Activated CD4-positive, alpha-beta T cell treated with anti-CD3 and anti-CD28 coated beads, Interleukin-2, amount 50 U/mL, for 1 hour (primary cell): ENCODE measurements at places on chromosomes 11 and 22.
A peak's percentile ranks its signal among the peaks of the same experiment; 100 is the strongest.

- no peak for DNase-seq
Observed at GRCh38 chr11:57414612-57415212, 12.2 kb downstream of the SLC43A3 start.

DNA sequence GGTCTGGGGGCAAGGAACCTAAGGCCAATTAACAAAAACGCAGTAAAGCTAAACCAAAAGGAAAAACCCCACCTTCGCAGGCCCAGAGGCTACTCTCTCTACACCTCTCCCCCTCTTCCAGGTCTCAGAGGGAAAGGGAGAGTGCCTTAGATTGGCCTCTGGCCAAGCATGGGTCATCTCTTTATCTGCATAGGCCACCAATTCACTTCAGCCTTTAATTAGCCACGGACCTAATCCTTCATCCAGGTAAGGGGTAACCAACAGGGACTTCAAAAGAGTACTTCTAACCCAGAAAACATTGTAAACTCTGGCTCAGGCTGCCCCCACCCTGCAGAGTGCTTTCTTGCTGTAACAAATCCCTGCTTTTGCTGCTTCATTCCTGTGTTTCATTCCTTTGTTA lies 9.4 kb downstream of the VSTM5 start:
- no peak for DNase-seq

DNA sequence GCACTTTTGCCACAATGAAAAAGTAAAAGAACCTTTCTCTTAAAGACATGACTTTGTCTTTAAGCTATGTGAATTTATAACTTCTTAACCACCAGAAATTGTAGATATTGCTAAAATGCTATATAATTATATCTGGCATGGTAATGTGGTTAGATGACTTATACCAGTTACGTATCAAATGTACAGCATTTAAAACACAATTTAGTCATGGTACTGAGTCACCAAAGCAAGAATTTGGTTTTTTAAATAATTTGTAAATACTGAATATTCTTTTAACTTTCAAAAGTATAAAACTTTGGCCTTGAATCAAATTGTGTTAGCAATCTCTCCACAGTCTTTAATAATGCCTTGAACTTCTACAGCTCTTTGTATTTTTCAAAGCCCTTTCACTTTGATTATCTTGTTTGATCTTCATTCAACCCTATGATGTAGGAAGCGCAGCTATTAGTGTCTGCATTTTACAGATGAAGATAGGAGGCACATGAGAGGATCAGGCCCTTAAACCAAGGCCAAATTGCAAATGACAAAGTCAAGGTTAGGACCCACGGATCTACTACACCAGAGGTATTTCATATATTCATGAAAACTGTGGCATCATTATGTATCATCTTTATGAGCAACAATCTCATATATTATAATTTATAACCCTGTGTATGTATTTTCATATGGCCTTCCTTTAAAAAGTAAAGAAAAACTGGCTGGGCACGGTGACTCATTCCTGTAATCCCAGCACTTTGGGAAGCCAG lies 4.4 kb upstream of the SYTL2 start:
- DNase-seq: no peak

DNA sequence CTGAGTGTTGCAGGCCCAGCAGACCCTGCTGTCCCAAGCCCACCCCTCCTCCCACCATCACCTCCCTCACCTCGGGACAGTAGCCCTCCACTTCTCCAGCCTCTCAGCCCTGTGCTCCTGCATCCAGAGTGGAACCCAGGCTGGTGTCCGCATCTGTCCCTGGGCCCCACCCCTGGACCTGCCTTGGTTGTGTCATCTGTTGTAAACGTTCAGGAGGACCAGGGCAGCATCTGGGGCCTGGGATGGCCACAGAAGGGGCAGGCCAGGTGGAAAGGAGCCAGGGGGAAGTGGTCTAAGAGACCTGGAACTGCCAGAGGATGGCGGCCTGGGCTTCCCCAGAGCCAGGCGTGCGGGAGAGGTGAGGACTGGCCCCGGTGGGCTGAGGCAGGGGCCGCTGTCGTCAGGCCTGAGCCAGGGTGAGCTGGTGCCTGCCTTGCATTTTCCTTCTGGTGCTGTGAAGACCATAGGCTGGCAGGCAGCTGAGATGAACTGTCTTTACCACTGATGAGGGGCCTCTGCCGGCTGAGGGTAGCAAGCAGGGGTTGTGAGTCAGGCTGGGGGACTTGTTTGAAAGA lies 26.1 kb upstream of the MGAT3 start:
- no peak for DNase-seq

- no peak for DNase-seq
Observed at GRCh38 chr11:19225581-19225980, 15.2 kb downstream of the E2F8 start.

DNA sequence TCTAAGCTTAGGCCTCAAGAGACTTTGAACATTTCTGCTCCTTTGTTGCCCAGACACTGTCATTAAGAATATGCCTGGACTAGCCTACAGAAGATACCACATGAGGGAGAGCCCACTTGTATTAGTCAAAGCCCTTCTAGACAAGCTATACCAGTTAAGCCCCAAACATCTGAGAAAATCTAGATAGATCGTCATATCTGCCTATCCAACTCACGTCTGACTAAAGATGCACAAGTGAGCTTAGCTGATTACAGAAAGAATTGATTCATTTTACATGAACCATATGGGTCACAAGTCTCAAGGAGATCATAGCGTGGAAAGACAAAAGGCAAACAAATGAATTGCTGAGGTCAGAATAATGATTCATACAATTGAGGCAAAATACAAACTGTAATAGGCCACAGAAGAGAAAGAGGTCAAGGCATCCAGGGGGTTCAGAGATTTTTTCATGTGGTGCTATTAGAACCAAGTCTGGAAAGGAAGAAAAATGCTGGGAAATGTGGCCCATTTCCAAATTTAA lies 1155.5 kb upstream of the TENM4 start:
- DNase-seq: no peak

- DNase-seq: peak; percentile 48
Observed at GRCh38 chr22:39960791-39961746, 872 bp downstream of the TMA7B start.

DNA sequence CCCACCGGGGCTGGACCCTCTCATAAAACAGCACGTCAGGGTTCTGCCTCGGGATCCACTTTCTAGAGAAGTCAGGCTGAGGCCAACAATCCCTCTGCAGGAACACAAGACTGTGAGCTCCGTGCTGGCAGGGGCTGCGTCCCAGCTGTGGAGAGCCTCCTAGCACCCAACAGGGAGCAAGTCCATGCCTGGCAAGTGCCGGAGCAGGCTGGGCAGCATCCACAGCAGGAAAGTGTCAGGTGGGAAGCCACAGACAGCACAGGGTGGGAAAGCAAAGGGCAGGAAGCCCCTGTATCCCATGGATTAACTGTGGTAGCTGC lies 682.3 kb downstream of the TBC1D22A start:
- DNase-seq: no peak

- no peak for DNase-seq
Observed at GRCh38 chr11:67289651-67290479, 762 bp downstream of the ANKRD13D start.

DNA sequence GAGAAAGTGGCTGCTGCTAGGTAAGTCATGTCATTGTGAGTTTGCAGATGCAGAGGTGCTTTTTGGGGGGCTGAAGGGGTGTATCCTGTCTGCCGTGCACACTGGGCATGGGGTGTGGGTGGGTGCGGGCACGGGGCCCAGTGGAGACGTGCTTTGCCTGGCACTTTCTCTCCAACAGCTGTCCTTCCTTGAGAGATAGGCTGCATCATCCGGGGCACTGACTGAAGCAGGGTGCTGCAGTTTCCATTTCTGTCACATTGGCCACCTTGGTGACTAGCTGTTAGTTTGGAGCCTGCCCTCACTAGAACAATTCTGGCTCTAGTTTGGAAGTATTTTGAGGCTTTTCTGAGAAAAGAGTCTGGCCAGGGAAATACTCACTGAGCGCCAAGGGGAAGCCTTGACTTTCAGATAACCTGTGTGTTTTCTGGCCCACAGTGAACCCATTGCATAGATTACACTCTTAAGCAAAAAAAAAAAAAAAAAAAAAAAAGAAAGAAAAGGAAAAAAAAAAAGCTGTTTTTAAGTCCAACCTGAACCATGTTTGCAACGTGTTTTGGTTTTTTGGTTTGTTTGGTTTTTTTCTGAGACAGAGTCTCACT lies 219.2 kb downstream of the NAV2 start:
- no peak for DNase-seq

DNA sequence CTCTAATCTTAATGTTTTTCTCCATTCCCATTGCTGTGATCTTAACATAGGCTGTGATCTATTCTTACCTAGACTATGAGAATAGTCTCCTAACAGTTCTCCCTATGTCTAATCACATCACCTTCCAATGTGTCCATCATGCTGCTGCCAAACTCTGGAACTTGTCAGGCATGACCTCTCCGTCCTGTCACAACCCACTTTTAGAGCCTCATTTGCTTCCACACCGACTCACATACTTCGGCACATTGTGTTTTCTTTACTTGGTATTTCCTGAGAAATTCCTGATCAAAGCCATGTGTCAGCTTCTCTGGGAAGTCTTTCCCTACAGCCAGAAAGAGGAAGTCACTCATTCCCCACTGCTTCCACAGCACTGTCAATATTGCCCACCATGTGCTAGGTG lies 40.5 kb upstream of the BIRC3 start:
- no peak for DNase-seq

DNA sequence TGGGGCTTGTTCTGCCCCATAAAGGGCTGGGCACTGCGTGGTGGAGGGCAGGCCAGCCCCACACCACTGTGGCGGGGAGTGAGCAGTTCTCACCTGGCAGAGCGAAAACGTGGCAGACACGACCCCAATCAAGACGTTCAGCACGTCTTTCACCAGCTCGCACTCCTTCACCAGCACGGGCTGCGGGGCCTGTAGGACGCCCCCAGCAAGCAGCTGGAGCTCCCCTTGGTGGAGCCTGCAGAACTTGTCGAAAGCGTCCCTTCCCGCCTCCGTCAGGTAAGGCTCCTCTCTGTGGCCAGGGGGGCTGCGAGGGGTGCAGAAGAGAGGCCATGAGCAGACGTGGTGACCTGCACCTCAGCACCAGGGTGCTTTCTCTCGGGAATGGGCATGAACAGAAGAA lies 11.6 kb downstream of the TUBGCP6 start:
- no peak for DNase-seq

DNA sequence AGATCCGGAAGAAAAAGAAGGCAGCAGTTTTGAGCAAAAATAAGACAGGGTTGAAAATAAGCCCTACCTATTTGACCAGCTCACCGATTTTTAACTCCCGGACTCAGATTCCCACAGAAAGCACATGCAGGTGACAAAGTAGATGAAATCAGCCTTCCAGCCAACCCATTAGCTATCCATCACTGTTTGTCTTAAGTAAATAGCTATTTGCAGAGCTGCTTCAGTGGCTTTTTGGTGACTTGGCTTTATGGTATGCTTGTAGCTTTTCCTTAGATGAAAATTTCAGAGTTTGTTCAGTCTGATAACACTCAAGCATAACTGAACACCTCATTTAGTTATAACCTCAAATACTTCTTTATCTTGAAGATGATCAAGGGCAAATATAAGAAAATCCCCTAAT lies 192.6 kb downstream of the HIPK3 start:
- DNase-seq: no peak

DNA sequence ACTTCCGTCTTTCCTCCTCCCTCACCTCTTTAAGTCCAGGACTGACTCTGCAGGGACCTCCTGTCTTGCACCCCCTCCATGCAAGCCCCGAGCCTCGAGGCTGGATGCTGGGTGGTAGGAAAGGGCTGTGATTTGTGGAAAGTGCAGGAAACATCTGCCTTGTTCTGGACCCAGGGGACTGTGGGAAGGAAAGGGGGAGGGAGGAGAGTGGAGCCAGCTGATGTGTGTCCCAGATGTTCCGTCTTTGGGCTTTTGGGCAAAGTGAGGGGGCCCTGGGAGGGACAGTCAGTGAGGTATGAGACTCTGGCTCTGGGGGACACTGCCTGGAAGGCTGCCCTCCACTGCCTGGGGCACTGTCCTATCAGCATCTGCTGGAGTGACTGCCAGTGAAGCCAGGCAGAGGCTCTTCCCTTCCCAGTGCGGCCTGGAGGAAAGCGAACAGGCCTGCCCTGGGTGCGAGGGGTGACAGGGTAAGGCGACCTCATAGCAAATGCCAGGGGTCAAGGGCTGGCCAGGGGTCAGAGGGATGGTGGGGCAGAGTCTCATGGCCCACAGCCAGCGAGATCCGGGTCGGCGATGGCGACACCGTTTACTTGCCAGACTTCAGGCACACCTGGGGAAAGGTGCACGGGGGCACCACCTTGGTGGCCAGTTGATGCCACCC lies 1.7 kb downstream of the MRGPRD start:
- DNase-seq: no peak

DNA sequence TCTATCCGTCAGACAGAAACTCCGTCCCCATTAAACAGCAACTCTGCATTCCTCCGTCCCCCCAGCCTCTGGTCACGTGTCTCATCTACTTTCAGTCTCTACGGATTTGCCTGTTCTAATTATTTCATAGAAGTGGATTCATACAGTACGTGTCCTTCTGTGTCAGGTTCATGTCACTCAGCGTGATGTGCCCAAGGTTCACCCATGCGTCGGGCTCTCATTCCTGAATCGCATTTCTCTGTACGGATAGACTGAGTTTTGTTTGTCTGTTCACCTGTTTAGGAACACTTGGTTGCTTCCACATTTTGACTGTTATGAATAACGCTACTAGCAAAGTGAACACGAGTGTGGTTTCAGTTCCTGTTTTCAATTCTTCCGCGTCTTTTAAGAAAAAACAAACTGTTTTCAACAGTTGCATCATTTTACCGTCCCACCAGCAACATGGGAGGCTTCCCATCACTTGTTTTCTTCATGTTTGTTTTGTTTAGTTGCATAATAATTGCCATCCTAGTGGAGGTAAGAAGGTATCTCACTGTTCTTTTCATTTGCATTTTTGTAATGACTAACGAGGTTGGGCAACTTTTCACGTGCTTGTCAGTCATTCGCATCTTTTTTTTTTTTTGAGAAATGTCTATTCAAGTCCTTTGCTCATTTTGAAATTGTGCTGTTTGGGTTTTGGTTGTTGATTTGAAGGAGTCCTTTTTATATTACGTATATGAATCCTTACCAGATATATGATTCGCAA lies 8.9 kb upstream of the NLRP6 start:
- DNase-seq: no peak

DNA sequence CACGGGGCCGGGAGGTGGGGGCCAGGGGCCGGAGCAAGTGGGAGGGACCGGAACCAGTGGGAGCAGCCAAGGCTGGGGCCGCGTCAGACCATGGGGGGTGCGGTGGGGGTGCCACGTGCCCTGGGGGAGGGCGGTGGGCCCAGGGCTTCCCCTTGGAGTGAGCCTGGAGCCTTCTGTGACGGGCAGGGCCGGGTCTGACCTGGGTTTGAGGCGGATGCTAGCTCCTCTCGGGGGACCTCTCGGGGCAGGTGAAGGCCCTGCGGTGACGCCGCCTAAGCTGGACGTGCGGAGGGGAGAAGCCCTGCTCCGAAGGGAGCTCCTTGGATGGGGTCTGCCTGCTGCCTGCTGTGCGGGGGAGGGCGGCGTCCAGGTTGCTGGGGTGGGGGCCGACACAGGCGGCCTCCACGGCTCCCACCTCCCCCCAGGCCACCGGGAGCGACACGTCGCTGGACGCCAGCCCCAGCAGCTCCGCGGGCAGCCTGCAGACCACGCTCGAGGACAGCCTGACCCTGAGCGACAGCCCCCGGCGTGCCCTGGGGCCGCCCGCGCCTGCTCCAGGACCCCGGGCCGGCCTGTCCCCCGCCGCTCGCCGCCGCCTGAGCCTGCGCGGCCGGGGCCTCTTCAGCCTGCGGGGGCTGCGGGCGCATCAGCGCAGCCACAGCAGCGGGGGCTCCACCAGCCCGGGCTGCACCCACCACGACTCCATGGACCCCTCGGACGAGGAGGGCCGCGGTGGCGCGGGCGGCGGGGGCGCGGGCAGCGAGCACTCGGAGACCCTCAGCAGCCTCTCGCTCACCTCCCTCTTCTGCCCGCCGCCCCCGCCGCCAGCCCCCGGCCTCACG lies 115.0 kb downstream of the CACNA1I start:
- DNase-seq: no peak
